ENCODE measurements at places on chromosomes 13 and 19. TPM values are rescaled to one million over a fixed set of nuclear protein-coding genes. Genes with fewer than 3 reads are reported as not detected.

The LILRB2 gene
- not detected for total RNA-seq

The FSTL3 gene
- total RNA-seq, result 32.7 TPM

The IGFL4 gene
- total RNA-seq, result not detected

The S1PR5 gene
- total RNA-seq, result 0.29 TPM

DNA sequence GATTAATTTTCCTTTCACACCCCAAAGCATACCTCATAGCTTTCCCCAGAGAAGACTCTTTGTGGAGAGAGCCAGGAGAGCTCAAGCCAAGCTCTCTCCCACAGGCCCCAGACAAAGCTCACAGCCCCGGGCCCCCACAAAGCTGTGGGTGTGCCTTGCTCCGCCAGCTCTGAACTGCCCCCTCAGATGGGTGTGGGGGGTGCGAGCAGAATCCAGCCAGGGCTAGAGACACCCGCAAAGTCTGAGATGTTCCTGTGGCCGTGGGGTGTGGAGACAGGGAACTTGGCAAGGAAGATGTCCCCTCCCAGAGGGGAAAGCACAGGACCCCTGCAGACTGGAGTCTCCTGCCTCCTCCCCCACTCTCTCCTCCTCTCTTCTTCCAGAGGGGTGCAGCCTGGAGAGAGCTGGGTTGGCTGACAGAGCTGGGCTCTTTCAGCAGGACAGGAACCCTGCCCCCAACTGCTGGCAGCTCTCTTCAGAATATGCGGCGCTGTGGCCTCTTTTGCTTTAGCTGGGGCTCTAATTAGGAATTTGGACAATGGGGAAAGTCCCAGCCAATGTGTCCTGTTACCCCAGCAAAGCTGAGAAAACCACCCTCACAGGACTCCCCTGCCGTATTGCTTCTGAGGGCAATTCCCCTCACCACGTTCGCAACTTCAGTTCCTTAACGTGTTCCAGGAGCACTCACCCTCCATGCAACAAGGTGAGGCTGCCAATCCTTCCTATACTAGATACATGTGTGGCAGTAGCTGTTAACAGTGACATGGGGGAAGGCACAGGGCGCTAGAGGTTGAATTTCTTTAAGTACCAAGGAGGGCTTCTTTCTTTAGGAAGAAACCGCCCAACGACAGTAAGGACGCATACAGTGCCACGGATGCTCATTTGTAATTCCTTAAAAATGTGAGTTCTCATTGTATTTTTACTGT lies 170.0 kb downstream of the COL4A1 start:
- no peaks in the 10 kb centered on the region for H3K36me3 ChIP-seq
- no peak overlapping the region for H3K4me3 ChIP-seq
- peak; percentile 76 for DNase-seq
- no peaks in the 10 kb centered on the region for H3K27me3 ChIP-seq
- H3K27ac ChIP-seq, result no peak overlapping the region
- peaks cover 23% of the 10 kb centered on the region for H3K4me1 ChIP-seq

DNA sequence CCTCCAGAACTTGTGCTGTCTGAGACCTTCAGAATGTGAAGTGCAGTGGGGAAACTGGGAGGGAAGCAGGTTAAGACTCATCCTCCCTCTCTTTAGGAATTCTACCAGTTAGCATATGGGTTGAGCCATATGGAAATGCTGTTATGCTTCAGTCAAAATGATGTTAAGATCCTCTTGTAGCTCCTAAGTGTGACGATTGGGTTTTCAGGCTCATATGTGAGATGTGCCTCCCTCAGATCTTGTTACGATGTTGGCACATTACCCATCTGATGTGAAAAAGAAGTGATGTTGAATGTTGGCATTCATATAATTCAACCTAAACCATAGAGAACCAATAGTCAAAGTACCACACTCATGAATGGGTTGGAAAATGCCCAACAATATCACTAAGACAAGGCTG lies 67.8 kb upstream of the IPO5 start:
- H3K27me3 ChIP-seq, result no peaks in the 10 kb centered on the region
- no peaks in the 10 kb centered on the region for H3K36me3 ChIP-seq
- no peak for DNase-seq
- peaks cover 13% of the 10 kb centered on the region for H3K4me1 ChIP-seq

- no peak overlapping the region for H3K4me3 ChIP-seq
- H3K36me3 ChIP-seq, result no peaks in the 10 kb centered on the region
- no peak for DNase-seq
- no peak overlapping the region for H3K27ac ChIP-seq
- H3K4me1 ChIP-seq, result no peaks in the 10 kb centered on the region
Observed at GRCh38 chr13:103188713-103189326, 122.6 kb upstream of the SLC10A2 start.

GRCh38 chr13:34162544-34162933 lies 344.6 kb downstream of the RFC3 start:
- H3K27ac ChIP-seq, result peak overlapping the region; percentile 54
- H3K4me3 ChIP-seq, result peak overlapping the region; percentile 48
- no peaks in the 10 kb centered on the region for H3K27me3 ChIP-seq

Measured in osteoblast (primary cell).